H1 (cell line): ENCODE measurements at places on chromosomes 1 and 21.

DNA sequence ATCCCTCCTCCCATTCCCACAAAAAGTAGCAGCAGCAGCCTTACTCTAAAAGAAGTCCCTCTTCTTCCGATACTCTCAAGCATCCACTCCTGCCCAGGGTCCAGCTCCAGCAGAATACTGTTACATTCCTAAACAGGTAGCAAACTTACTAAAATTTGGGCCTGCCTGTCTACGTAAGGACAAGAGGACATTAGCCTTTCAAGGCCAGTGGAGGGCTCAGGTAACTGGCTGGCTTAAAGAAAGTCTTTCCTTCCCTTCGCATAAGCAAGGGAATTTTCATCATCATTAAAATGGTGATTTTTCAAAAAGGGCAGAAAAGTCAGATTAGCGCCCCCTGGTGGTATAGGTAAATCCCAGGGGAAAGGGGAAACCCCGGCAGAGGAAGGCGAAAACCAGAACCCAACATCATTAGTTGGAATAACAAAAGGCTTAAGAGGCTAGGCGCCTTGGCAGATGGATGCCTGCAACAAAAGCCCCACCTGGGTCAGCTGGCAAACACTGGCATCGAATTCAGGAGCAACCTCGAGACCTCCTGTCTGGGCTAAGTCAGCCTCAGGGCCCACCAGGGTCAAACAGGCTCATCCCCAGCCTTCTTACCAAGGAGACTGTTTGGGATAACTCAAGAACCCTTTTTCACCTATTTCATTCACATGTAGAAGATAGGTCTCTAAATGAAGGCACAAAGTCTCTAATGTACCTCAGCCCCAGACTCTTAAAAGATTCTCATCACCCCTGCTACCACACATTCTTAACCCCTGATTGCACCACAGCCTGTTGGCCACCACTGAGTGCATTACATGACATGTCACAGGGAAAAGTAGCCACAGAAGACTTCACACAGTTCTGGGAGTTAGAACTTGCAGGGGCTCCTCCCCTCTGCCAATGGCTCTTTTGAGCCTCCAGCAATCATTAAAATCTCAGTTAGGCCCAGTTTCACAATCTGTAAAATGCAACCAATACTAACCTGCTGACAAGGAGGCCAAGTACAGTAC, 36.7 kb downstream of the ERI3 start:
- peak; percentile 54 for DNase-seq

DNA sequence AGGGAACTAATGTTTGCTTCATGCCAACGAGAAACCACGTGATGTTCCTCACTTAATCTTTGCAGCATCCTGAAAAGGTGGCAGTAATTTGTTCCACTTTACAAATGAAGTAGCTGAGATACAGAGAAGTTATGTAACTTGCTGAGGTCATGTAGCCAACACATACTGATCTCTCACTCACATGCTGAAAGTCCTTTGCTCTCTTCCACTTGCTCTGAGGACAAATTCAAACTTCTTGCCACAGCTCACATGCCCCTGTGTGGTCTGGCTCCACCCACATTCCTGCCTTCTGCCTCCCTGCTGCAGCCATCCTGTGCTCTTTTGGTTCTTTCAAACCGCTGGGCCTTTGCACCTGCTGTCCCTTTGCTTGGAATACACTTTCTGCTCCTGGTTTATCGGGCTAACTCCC, 55.4 kb downstream of the TMCO4 start:
- DNase-seq: no peak

DNA sequence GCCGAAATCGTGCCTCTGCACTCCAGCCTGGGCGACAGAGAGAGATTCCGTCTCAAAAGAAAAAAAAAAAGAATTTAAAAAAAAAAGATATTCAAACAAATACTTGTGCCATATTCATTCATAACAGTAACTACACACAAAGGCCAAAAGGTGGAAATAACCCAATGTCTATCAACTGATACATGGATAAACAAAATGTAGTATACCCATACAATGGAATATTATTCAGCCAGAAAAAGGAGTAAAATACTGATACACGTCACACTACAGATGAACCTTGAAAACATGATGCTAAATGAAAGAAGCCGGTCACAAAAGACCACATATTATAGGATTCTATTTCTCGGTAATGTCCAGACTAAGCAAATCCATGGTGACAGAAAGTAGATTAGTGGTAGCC, 109.4 kb upstream of the SOD1 start:
- no peak for DNase-seq

DNA sequence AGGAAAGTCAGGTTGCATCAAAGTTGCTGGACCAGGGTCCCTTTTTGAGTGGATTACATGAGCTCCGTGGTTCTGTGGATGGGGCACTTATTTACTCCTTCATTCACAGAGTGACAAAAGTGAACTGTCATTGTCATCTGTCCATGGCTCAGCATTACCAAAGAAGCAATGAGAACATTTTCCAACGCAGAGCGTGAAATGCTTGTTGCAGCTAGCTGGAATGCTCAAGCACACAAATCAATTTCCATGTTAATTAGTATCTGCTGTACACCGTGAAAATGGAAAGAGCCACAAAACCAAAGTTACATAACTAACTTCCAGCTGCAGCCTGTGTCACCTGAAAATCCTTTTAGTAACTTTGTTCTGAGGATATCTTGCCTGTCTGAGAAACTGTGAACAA, 78.9 kb downstream of the MT1HL1 start:
- DNase-seq: no peak

DNA sequence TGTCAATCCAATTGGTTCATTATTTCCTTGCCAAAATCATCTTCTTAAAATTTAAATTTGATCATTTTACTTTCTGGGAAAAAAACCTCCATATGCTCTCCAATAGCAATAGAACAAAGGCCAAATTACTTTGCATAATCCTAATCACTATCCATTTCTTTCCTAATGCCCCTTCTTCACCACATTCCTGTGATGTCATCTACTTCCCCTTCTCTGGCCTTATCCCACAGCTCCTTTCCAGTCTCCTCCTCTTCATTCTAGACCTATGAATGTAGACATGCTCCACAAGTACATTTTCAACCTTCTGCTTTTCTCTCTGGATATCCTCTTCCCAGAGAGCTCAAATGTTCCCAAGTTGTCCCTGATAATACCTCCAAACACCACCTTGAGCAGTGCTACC, 216.6 kb downstream of the MRPL39 start:
- DNase-seq: no peak

DNA sequence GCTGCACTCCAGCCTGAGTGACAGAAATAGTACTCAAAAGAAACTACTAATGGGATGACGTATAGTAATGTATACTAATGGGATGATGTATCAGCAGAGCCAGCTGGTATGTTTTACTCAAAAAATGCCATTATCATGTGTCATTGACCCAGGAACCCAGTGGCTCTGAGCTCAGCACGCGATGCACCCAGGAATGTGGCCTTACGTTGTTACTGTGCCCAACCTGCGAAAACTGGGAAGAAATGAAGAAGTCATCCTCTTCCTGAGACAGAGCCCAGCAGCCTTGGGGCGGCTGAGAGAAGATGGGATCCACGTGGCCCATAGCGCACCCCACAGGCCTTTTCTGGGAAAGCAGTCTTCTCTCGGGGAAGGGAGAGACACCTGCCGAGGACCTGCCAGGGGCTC, 8.8 kb downstream of the UBE2J2 start:
- no peak for DNase-seq

DNA sequence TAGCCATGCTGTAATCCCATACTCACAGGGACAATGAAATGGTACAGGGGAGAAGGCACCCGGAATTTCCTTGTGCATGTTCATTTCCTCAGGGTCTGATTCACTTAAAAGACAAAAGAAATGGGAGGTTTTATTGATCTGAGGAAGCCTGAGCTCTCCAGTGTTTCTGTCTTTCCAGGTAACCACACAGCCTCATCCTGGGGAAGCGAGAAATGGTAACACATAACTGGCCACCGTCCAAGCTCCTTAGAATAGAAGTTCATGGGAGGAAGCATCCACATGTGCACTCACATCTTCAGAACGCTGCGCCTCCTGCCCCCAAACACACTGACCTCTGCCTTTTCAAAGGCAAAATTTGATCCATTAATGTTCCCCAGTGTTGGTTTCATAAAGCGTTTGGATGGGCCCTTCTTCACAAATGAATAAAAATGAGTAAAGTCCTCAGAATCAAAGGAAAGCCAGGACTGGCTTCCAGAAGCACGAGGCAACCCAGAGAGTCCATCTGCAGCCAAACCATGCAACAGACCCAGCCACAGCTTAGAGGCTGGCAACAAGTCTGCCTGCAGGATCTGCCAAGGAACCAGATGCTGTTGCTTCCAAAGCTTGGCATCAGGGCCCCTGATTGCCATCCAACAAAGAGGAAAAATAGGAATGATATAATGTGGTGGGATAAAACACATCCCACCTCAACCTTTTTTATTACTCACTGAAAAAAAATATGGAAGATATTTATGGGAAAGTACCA, 120.3 kb downstream of the ZBTB18 start:
- DNase-seq: no peak

- no peak for DNase-seq
These were observed 374.2 kb upstream of the ZP4 start for GRCh38 chr1:238264951-238265350.

GRCh38 chr1:202272103-202272845, 69.5 kb downstream of the UBE2T start:
- DNase-seq: peak; percentile 37

DNA sequence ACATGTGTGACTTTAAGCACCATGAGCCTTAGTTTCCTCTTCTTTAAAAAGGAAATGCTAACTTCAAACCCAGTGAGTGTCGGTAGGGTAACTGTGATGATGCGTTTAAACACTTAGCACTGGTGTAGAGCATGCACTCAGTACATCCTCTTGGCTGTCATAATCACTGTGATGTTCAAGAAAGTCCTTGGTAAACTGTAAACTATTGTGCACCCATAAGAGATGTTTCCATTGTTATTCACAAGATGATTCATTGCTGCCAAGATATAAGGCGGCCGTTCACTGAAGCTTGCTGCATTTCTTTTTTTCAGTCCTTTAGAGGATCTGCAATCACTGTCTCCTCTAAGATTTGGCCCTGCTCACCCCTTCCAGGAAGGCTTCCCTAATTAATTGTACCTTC, 61.8 kb upstream of the DAB1 start:
- DNase-seq: no peak

- DNase-seq: no peak
These were observed 9.2 kb downstream of the SFT2D2 start for GRCh38 chr1:168234846-168235547.

GRCh38 chr1:192130175-192130574, 28.1 kb upstream of the RGS18 start:
- DNase-seq: no peak

DNA sequence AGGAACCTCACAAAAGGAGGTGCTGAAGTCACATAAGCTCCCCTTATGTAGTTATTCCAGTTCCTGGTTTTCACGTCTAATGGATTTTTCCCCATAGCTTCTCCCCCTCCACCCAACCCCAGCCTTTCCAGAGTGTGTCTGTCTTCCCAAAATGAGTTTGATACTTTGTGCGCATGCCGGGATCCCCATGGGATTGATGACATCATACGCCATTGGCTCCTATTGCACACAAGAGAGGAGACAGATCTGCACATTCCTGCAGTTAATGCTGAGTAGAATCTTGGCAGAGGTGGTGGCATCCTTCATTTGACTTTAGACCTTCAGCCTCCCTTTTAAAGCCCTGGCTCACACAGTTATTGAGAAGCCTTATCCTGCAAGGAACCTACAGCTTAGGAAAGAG, 71.4 kb downstream of the DDR2 start:
- DNase-seq: no peak

GRCh38 chr1:201543871-201544642, 5.1 kb downstream of the NAV1 start:
- no peak for DNase-seq

GRCh38 chr21:24272521-24272938, 1334.8 kb downstream of the MRPL39 start:
- DNase-seq: no peak
